Dorsolateral prefrontal cortex (tissue), 122 donors: ENCODE measurements at places on chromosomes 16 and 17. TPM values are rescaled to one million over a fixed set of nuclear protein-coding genes. Genes with fewer than 3 reads are reported as not detected.
A peak's percentile ranks its signal among the peaks of the same experiment; 100 is the strongest.

Gene VAT1L
- 49.1 TPM for total RNA-seq

Gene DRG2
- 32.7 TPM for total RNA-seq

Gene RNF112
- total RNA-seq = 73.2 TPM

Gene KRTAP9-8
- not detected for total RNA-seq

Gene TP53TG3D
- total RNA-seq = 3.8 TPM

Gene CFAP97D1
- total RNA-seq = not detected

Gene RAB34
- 34.1 TPM for total RNA-seq

Gene DNAAF1
- 7.2 TPM for total RNA-seq

Gene MPP2
- 67.8 TPM for total RNA-seq

Gene GHDC
- 23.4 TPM for total RNA-seq

Gene NUFIP2
- total RNA-seq = 51.8 TPM

Gene KCNJ12
- 10.3 TPM for total RNA-seq

GRCh38 chr16:31271621-31272190, 11.9 kb downstream of the ITGAM start:
- no peak for DNase-seq

DNA sequence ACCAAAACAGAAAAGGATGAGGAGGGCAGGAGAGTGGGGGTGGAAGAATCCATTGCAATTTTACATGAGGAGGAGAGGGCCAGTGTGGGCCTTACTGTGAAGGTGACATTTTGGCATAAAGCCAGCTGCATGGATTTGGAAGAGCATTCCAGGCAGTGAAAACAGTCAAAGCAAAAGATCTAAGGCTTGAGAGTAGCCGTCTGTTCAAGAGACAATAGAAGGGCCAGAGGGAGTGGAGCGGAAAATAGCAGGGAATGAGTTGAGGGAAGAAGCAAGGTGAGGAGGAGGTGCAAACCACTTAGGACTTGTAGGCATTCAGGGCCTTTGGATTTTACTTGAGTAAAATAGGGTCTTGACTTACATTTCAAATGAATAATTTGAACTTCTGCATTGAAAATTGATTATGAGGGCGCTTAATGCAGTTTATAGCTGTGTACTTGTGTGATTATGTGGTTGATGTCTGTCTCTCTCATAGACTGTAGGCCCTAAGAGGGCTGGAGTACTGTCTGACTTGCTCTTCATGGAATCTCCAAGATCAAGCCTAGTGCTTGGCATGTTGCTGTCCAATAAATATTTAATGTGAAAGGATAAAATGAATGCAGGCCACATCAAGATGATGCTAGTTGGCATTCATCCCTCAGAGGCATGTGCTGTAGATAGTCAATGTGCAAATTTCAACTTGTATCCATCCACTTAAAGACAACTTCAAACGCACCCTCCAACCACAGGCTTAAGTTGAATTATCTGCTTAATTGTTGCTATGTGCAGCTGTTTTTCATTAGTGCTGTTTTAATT, 772.1 kb upstream of the RBFOX1 start:
- no peak for DNase-seq

GRCh38 chr16:69918241-69918640, 32.9 kb upstream of the CLEC18A start:
- DNase-seq = no peak

GRCh38 chr16:72884037-72884436, 163.9 kb downstream of the ZFHX3 start:
- no peak for DNase-seq

- DNase-seq = no peak
These were observed 321.3 kb downstream of the RBFOX1 start for GRCh38 chr16:7653746-7654461.

- DNase-seq = no peak
These were observed 115.4 kb downstream of the USP22 start for GRCh38 chr17:20927308-20927977.

GRCh38 chr17:67246403-67246652, 1.3 kb upstream of the HELZ start:
- no peak for DNase-seq

GRCh38 chr17:49020609-49021008, 23.4 kb downstream of the IGF2BP1 start:
- DNase-seq = no peak

GRCh38 chr16:26614237-26614841, 452.4 kb upstream of the C16orf82 start:
- no peak for DNase-seq

DNA sequence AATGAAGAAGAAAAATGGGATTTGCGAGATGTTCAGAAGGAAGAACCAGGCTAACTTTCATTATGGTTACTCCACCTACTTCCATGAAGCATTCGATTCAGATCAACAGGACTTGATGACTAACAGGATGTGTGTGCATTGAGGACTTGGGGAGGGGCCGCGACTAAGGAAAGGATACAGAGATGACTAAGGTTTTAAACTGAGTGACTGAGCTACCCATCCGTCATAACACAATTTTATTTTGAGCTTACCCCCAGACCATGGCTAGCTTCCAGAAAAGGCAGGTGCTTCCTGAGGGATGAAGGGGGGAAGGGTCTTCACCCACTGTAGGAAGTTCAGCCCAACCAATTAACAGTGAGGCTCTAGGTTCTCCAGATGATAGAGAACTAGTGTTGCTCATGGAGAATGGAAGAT, 2.5 kb upstream of the CDYL2 start:
- no peak for DNase-seq

GRCh38 chr17:50451943-50452629, 16.6 kb downstream of the CHAD start:
- DNase-seq = no peak

DNA sequence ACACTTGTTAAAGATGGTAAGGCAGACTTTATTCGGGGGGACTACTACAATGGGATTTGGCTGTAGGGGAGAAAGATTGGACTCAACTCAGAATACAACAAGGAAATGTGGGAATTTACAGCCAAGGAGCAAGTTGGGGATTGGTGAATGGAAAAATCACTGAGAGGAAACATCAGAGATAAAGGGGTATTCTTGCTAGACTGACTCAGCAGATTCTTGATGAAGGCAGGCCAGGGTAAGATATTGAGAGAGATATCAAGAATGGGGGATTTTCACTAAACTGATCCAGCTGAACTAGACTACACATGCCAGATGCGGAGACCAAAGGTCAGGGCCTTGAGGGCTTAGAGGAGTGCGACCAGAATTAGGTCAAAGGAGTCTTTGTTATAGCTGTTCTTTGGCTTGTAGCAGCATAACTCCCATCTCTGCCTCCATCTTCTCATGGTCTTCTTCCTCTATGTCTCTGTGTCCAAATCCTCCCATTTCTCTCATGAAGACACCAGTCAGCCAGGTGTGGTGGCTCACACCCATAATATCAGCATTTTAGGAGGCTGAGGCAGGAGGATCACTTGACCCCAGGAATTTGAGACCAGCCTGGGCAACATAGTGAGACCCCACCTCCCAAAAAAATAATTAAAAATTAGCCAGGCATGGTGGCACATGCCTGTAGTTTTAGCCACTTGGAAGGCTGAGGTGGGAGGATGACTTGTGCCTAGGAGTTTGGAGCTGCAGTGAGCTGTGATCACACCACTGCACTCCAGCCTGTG, 17.3 kb downstream of the CHD9NB start:
- DNase-seq = no peak

DNA sequence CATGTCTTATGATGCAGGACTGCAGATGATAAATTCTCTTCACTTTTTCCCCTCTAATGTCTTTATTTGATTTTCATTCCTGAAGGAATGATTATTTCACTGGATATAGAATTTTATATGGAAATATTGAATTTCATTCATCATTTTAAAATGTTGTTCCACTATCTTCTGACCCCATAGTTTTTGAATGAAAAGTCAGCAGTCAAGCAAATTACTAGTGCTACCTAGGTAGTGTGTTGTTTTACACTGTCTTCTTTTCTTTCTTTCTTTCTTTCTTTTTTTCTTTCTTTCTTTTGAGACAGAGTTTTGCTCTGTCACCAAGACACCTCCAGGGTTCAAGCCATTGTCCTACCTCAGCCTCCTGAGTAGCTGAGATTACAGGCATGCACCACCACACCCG, 76.9 kb downstream of the WSB1 start:
- no peak for DNase-seq

DNA sequence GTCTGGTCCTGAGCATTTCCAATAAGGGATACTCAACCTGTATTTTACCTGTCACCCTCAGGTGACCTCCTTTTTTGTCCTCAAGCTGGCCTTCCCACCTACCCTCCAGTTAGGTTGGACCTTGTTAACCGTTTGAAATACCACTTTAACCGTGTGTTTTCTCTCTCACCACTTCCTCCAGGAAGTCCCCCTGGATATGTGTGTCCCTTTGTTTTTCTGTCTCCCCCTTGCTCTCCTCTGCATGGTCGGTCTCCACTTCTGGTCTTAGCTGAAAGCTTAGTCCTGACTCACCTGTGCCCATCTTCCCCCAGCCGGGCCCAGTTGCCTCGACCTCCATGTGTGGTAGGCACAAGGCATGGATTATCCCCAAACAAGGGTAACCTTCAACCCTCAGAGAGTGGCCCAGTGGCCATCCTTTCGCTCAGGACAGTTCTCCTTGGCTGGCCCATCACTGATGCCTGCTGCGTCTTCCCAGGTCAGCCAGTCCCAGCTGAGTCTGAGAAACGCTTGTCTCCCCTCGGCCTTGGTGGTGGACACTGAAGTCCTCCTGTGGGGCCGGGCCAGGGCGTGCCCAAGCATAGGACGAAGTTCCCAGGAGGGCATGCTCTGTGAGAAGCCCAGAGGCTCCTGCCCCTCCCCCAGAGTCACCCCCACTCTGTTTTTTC, 20.0 kb downstream of the LASP1 start:
- no peak for DNase-seq

DNA sequence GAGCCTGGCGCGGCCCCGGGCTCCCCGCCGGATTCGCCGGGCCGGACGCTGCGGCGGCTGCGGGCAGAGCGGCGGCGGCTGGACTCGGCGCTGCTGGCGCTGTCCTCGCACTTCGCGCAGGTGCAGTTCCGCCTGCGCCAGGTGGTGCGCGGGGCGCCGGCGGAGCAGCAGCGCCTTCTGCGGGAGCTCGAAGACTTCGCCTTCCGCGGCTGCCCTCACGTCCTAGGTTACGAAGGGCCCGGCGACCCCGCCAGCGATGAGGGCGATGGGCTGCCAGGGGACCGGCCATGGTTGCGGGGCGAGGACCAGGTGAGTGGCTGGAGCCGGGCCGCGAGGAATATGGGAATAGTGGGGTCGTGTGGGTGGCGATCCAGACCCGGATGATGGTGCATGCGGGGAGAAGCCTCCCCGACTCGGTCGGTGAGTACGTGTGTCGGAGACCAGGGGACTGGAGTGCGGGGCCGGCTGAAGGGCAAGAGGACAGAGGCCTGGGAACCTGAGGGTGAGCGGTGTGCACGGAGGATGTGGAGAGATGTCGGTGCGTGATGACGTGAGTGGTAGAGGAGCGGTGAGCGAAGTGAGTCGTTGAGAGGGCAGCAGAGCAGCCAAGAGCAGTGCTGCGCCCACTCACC, 517 bp downstream of the RUNDC1 start:
- DNase-seq = peak; percentile 66

GRCh38 chr17:68600067-68600930, 868 bp downstream of the FAM20A start:
- DNase-seq = peak; percentile 7

- DNase-seq = no peak
These were observed 29.4 kb downstream of the ADAM11 start for GRCh38 chr17:44788139-44788538.

DNA sequence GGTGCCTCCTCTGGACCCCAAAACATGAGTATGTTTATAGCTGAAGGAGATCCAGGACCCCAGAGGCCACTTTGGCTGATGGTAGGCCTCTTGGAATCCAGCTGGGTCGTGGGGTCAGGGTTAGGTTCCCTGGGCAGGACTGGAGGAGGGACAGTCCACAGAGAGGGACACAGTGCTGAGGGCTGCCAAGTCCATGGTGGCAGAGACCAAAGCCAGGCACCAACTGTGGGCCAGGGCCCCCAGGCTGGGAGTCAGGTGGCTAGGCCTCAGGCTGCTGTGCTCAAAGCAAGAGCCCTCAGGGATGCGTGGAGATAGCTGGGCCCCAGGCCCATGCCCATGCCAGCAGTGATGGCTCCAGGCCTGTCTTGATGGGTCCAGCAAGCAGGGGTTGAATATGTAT, 44.1 kb downstream of the RAB11FIP4 start:
- no peak for DNase-seq

DNA sequence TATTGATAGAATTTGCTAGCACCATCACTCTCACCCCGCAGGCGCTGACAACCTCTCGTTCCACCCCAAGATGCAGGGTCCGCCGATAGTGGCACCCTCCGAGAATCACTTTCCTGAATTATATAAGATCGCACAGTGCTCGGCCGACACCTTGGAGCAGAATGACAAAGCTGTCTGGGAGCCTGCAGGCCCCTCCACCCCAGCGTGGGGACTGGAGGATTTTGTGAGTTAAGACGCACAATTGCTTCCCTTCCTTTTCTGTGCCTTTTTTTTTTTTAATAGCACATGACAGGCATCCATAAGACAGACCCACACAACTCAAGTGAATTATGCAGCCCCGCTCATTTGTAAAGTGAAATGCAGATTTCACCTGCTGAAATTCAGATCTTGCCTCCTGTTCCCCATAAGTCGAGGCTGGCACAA, 155.3 kb downstream of the C16orf78 start:
- no peak for DNase-seq

- DNase-seq = no peak
These were observed 337.8 kb upstream of the CDH5 start for GRCh38 chr16:66028510-66029216.

- no peak for DNase-seq
These were observed 2.8 kb upstream of the SMIM36 start for GRCh38 chr17:55513885-55514590.

DNA sequence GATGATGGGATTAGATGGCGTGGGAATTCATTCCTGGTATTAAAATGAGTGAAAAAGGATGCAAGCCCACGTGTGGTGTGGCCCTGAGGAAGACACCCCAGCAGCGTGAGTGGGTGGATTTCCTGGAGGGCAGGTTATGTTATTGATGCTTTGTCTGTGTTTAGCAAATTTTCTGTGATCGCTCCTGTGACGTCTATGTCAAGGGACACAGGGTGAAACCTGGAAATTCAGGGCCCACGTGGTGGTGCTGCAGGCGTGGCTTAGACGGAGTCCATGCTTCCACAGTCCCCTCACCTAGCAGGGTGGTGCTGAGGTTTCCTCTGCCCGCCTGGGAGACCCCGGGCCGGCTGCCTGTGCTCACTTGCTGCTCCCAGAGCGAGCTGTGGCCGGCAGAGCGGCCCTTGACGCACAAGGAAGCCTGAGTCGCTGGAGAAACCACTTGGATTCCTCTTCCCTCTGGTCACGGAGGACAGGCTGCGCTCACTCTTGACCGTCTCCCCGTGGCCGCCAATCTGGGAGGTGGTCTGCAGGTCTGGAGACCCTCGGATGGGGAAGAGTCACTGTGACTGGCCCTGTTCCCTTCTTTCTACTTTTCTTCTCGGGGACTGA, 23.4 kb downstream of the BAIAP2 start:
- no peak for DNase-seq

GRCh38 chr17:56594320-56595107, 1.0 kb downstream of the NOG start:
- no peak for DNase-seq

GRCh38 chr17:10025976-10026901, 121.2 kb upstream of the RCVRN start:
- peak; percentile 94 for DNase-seq
